Activated naive CD4-positive, alpha-beta T cell treated with anti-CD3 and anti-CD28 coated beads, Interleukin-2, amount 50 U/mL, for 16 hours (primary cell): ENCODE measurements at places on chromosomes 13 and 19.

DNA sequence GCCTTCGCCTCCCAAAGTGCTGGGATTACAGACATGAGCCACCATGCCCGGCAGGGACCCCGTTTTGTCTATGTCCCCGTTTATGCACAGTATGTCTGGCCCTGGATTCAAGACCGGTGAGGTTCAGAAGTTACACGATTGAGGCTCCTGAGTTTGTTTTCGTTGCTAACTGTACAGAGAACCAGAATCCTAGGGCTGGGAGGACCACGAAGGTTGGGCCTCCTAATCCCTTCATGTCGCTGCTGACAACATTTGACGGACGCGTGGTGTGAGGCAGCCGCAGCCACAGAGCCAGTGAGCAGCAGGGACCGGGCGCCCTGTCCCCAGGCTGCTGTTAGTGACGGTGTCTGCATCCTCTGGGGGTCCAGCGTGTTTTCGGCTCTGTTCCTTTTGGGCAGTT is 91.4 kb downstream of the ATP11A start:
- DNase-seq: no peak

- DNase-seq: no peak
Observed at GRCh38 chr13:60170414-60170813, 6.7 kb upstream of the DIAPH3 start.

- no peak for DNase-seq
Observed at GRCh38 chr13:110949628-110950027, 34.8 kb upstream of the ANKRD10 start.

DNA sequence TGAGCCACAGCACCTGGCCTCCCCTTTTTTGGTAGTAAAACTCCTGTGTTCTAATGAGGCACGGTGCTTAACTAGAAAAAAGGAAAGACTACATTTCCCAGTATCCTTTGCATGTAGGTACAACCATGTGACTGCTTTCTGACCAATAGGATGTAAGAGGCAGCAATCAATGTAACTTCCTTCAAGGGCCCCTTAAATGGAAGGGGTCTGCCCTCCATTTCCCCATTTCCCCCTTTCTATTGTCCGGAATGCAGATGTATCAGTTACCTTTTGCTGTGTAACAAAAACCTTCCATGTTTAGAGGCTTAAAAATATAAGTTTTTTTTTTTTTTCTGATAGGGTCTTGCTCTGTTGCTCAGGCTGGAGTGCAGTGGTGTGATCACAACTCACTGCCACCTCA is 2.2 kb downstream of the GPR32 start:
- no peak for DNase-seq

- peak; percentile 44 for DNase-seq
Observed at GRCh38 chr19:924553-925086, 1.2 kb upstream of the ARID3A start.

DNA sequence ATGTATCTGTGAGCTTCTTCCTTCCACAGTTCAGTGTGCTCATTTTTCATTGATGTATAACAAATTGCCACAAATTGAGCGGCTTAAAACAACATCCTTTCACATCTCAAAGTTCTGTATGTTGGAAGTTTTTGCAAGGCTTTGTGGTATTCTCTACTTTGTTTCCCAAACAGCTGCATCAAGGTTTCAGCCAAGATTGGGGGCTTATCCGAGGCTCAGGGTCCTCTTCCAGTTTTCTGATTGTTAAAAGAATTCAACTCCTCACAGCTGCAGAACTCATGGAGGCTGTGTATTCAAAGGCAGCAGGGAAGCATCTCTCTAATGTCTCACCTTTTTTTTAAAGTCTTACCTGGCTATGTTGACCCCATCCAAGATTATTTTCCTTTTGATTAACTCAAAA is 1369.8 kb downstream of the PCDH9 start:
- no peak for DNase-seq

DNA sequence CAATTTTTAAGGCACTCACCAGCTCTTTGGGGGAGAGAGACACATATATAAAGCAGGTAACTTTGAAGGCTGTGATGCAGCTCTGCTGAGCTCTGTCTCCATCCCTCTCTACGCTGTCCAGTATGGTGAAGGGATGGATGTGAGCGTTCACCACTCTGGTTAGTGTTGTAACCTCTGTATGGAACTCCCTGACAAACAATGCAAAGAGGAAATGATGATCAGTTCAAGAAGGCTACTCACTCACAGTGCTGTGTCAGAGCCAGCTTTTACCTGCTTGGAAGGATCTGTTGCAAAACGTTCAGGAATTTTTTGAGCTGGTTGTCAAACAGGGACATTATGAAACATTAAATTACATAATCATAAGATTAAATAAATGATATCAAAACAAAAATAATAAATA is 90.8 kb upstream of the SLC10A2 start:
- no peak for DNase-seq

DNA sequence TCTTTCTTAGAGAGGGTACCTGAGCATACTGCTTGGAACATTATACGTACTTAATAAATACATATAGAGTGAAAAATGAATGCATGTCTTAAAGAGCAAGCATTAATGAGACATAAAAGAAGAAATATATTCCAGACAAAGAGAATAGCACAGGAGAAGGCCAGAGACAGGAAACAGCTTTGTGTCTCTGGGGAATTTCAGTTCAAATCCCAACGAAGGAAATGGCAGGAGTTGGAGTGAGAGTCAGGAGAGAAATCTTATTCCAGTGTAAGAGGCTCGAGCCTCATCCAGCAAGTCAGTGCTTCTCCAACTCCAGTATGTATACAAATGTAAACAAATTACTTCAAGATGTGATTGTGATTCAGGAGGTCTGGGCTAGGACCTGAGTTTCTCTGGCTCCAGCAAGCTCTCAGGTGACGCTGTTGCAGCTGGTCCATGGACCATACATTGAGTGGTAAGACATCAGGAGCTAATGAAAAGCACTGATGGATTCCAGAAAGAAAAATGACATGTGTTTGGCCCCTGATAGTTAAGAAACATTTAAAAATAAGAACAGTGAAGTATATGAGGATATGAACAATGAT is 108.2 kb downstream of the RAP2A start:
- no peak for DNase-seq

- DNase-seq: no peak
Observed at GRCh38 chr19:32555786-32556185, 25.2 kb upstream of the PDCD5 start.
